Activated gamma-delta T cell (primary cell): ENCODE measurements at places on chromosomes 7 and 10.

DNA sequence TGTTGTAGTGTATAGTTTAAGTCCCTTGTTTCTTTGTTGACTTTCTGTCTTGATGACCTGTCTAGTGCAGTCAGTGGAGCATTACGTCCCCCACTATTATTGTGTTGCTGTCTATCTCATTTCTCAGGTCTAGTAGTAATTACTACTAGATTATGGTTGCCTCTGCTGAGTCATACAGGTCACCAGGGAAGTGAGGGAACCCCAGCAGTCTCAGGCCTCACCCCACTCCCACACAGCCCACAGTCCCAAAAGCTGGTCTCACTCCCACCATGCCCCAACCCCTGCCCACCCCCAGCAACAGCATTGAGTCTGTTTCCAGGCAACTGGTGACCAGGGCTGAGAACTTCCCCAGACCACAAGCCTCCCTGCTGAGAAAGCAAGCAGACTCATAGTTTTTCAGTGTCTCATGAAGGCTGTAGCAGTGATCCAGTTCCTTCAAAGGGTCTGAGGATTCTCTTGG lies 88.0 kb downstream of the PLXDC2 start:
- no peak for DNase-seq

GRCh38 chr10:20956843-20957242 lies 59.7 kb upstream of the NEBL start:
- DNase-seq = no peak

GRCh38 chr7:101985903-101986734 lies 168.7 kb downstream of the CUX1 start:
- DNase-seq = no peak

- DNase-seq = no peak
Measured at GRCh38 chr7:130960208-130960988, 226.4 kb upstream of the KLF14 start.

DNA sequence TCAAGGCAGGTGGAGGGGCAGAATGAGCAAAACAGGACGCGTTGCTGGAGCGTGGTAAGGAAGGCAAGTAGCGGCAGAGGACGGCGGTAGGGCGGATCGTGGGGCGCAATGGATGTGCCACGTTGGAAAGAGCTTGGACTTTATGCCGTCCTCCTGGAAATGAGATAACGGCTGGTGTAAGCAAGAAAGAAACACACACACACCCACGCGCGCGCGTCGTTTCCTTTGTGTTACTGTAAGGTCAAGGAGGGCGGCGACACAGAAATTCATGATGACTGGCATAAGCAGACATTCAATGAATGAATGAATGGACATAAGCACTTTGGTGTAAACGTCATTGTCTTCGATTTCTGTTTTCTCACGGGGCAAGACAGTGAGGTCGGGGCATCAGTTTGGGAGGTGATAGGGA lies 683 bp upstream of the ENTPD7 start:
- peak; percentile 11 for DNase-seq

GRCh38 chr10:83886871-83887270 lies 252.4 kb upstream of the GHITM start:
- DNase-seq = no peak

GRCh38 chr10:130804778-130805634 lies 506.5 kb downstream of the TCERG1L start:
- DNase-seq = no peak

- no peak for DNase-seq
Measured at GRCh38 chr7:141660259-141660658, 41.7 kb downstream of the DENND11 start.

DNA sequence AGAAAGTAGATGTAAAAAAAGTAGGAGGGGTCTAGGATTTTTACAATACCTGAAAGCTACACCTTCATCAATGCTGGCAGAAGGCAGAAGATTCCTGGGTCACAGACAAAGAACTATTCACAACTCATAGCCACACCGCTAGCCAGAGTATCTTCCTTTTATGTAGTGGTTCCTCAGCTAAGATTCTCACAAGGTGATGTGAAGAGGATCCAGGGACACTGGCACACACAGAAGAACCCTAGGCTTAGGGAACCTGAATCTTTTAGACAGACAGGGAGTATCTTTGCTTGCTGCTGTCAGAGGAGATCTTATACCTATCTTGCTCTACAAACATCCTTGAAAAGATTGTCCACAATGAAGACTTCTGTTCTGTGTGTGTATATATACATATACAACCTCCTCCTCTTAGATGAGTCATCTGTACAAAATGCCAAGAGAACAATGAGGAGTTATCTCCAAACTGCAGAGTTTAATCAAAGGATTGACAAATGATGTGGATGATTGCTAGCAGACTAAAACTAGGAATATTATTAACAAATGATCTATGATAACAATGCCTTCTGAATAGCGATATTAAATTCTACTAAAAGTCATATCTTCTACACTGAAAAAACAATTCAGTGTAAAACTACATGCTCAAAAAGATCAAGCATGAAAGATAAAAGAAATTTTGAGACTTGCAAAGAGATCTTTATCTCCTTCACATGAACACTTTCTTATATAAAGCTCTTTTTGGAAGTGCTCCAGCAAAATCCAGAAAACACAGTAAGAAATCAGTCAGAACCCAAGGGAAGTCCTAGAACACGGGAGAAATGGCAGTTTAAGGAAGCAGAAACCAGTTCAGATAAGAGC lies 409.3 kb downstream of the PARD3 start:
- DNase-seq = no peak

DNA sequence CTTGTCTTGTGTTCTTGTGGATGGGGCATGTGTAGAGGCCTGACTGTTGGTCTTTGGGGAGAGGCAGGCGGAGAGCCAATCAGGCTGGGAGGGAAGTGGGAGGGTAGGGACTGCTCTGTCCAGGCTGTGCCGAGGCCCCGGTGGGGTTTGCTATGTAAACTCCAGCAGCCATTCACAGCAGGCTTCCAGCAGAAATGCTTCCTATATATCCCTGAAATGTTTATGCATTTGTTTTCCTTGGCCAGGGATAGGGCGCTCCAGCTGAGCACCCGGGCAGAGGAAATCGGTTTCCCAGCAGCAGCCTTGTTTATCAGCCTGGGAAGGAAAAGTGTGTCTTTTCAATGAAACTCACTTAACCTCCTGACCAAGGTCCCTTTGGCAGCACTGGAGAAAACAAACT lies 18.3 kb upstream of the AQP1 start:
- no peak for DNase-seq

- no peak for DNase-seq
Measured at GRCh38 chr10:34061841-34062240, 727.4 kb upstream of the NRP1 start.

- DNase-seq = no peak
Measured at GRCh38 chr7:114889646-114890285, 32.1 kb upstream of the MDFIC start.

DNA sequence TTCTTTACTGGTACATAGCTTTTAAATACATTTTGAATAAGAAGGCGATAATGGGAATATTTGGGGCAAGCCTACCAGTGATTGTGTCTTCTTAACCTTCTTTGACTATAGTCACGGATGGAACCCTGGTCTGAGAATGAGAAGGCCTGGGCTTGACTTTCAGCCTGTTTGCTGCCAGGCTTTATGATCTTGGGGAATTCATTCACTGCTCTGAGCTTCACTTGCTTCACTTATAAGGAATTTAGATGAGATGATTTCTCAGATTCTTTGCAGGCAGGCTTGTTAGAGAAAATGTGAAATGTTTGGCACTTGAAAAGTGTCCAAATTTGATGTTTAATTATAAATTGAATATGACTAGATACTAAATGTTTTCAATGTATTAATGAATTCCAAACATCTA lies 42.5 kb downstream of the NUP205 start:
- no peak for DNase-seq

DNA sequence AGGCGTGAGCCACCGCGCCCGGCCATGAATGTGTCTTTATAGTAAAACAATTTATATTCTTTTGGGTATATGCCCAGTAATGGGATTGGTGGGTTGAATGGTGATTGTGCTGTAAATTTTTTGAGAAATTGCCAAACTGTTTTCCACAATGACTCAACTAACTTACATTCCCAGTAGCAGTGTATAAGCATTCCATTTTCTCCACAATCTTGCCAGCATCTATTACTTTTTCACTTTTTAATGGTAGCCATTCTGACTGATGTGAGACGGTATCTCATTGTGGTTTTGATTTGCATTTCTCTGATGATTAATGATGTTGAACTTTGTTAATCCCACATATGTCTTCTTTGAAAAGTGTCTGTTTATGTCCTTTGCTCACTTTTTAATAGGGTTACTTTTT lies 1187.9 kb downstream of the XPNPEP1 start:
- no peak for DNase-seq

DNA sequence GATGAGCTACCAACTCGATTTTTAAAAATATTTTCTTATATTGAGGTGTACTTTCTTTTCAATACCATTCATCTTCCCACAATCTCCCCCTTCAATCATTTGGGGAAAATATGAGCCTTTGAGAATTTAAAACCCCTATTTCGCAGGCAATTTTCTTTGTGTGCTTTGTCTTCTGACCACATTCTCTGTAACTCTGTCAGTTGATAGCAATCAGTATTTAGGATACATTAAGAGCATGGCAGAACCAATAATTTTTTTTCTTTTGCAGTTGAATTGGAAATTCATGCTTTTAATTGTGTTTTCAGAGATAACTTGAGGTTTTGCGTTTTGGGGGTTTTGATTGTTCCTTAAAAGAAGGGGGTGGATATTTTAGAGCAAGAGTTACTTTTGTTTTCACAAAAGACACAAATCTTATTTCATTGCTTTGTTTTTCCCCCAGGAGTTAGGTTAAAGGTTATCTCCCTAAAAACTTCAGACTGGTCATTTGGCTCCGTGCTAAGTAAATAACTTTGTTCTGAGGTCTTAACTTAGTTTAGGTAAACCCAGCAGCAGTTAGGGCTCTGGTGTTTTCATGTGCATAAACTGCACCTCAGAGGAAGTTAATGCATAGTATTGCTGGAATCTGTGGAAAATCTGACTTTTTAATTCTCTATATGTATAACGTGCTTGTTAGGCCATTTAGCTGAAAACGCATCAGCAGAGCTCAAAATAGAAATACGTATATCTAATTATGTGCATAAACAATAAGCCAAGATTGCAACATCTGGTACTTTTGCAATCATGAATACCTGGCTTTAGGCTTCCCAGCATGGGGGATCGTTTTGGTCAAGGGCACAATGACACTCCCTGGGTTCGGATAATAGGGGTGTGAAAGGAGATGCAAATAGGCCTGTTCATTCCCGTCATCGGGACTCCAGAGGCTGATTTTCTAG lies 676.4 kb upstream of the ANKRD30A start:
- no peak for DNase-seq

- DNase-seq = no peak
Measured at GRCh38 chr10:91879515-91880170, 29.6 kb downstream of the FGFBP3 start.

DNA sequence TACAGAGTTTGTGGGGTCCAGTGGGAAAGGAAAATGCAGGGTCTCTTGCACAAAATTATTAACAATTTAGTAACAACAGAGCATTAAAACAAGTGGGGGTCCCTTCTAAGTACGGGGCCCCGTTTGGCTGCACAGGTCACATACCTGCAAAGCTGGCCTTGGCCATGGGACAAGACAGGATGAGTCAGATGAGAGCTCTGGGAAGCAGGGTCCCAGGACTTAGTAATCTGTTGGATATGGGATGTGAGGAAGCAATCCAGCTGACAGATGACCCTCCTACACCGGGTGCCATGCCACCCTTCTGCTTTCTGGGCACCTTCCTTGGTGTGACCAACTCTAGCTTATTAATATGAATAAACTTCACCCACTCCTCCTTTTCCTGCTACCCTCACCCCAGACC lies 3.2 kb upstream of the DUSP5 start:
- no peak for DNase-seq

DNA sequence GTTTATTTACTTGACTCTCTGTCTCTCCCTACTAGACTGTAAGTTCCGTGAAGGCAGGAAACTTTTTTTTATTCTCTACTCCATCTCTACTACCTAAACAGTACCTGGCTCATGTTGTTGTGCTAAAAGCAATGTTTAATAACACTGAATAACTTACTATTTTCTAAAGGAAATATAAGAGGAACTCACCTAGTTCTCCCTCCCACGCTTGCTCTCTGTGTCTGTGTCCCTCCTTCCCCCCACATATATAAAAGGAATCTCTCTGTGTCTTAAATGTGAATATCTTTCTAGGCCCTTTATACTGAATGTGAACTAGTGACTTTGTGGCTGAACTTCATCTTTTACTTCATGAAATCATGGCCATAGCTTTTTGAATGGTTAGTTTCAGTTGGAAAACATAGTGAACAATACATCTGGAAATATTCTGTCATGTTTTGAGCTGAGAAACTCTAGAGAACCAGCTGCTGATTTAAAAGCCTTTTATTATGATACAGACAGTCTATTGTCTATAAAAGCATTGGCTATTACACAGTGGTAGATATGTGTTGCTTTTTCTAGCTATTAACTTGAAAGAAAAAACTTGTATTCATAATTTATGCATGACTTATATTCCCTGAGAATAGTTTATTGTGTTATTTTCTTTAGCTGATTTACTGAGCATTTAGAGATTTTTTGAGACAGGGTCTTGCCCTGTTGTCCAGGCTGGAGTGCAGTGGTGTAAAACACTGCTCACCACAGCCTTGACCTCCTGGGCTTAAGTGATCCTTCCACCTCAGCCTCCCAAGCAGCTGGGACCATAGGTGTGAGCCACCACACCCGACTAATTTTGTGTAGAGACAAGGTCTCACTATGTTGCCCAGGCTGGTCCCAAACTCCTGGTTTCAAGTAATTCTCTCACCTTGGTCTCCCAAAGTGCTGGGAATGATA lies 42.5 kb downstream of the VCL start:
- DNase-seq = no peak

DNA sequence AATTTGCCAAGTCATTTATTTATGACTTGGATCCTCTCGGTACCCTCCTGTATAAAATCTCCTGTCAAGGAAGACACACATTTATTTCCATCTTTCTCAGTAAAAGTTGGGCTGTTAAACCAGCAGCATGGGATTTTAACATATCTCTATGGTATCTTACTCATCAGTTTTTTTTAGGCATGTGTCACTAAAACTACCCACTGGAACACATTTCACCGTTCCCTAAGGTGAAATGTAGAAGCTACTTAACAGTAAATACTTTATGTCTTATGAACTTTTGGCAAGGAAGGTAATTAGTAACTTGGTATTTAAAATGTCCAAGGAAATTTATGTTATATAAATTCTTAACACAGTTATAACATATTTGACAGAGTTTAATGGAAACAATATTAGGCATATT lies 152.5 kb upstream of the HDAC9 start:
- DNase-seq = no peak

- no peak for DNase-seq
Measured at GRCh38 chr10:78115135-78115853, 81.6 kb downstream of the RPS24 start.

GRCh38 chr7:117951285-117951684 lies 78.0 kb upstream of the CTTNBP2 start:
- DNase-seq = no peak
